ENCODE measurements at places on chromosomes 7 and 10. TPM values are rescaled to one million over a fixed set of nuclear protein-coding genes. Genes with fewer than 3 reads are reported as not detected.

DNA sequence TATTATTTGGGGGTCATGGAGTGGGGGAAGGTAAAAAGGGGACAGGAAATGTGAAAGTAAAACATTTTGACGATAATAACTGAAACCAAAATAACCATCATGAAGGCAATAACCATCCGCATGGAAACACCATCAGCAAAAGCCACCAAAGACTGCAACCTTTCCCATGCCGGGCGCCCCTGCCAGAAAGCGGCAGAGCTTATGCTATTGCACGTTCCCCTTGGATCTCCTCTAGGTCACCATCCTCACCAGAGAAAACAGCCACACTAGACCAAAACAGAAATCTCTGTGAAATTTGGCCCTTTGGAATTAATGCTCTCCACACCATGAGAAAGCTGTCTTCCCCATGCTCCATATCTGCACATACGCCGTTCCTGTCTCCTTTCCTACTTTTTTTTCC is 31.1 kb downstream of the DRGX start:
- no peak for DNase-seq

GRCh38 chr10:119395280-119396007 is 147.1 kb downstream of the RGS10 start:
- DNase-seq: no peak

- no peak for DNase-seq
These were observed 116.0 kb upstream of the PCGF5 start for GRCh38 chr10:91104193-91105041.

TMEM273 gene
- 8.5 TPM for total RNA-seq

NPC1L1 gene
- not detected for total RNA-seq

DNA sequence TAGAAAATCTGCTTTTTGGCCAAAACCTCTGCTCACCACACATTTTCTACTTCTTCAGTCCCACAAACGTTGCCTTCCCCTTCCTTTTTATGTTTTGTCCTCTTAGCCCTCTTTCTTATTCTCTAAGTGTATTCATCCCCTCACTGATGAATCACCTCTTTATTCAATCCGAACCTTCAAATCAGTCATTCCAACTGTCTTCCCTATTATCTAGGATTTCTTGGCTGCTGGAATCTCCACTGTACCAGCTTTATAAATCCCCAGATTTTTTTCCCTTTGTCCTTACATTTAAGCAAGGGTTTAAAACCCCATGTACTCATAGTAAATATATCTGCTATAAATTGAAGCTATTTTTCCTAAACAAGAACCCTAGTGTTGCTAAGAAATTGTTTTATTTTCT is 176.9 kb downstream of the SEMA3A start:
- no peak for DNase-seq

NXPH1 gene
- not detected for total RNA-seq

TMEM213 gene
- 0.35 TPM for total RNA-seq

- DNase-seq: no peak
These were observed 2.1 kb upstream of the DMBT1 start for GRCh38 chr10:122558452-122558851.

IRF5 gene
- 3.4 TPM for total RNA-seq

KCND2 gene
- 0.26 TPM for total RNA-seq

- DNase-seq: no peak
These were observed 549 bp upstream of the DDX50 start for GRCh38 chr10:68900427-68901104.

- no peak for DNase-seq
These were observed 25.1 kb downstream of the NEBL start for GRCh38 chr10:20871970-20872369.
